ENCODE measurements at places on chromosomes 7 and 10.

GRCh38 chr7:82142263-82142864, 301.2 kb downstream of the CACNA2D1 start:
- DNase-seq: no peak

- no peak for DNase-seq
These were observed 387.3 kb downstream of the TNS3 start for GRCh38 chr7:47194516-47195057.

DNA sequence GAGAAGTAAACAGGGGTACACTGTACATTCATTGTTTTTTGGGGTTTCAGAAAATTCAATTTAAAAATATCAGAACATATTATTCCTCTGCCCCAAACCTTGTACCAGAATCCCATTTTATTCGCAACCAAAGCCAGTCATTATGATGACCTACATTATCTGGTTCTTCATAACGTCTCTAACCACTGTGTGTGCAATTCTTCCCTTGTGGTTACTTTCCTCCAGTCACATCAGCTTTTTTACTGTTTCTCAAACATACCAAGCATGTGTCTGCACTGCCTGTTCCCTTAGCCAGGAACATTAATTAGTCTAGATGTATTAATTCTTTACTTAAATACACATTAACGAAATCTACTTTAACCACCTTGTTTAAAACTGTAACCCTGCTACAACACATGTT, 64.8 kb downstream of the THSD7A start:
- DNase-seq: no peak

GRCh38 chr7:30437823-30438574, 40.6 kb downstream of the NOD1 start:
- no peak for DNase-seq

GRCh38 chr7:37532636-37533035, 84.0 kb upstream of the ELMO1 start:
- DNase-seq: no peak

DNA sequence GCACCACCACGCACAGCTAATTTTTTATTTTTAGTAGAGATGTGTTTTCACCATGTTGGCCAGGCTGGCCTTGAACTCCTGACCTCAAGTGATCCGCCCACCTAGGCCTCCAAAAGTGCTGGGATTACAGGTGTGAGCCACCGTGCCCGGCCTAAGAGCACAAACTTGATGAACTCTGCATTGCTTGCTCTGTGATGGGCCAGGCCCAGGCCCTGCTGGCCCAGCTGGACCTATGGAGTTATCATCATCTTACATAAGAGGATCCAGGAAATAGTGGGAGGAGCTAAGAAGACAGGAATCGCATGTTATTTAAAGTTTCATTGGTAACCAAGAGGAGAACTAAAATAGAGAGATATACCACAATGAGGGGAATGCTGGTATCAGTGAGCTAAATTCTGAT, 86.9 kb downstream of the DAGLB start:
- DNase-seq: no peak

DNA sequence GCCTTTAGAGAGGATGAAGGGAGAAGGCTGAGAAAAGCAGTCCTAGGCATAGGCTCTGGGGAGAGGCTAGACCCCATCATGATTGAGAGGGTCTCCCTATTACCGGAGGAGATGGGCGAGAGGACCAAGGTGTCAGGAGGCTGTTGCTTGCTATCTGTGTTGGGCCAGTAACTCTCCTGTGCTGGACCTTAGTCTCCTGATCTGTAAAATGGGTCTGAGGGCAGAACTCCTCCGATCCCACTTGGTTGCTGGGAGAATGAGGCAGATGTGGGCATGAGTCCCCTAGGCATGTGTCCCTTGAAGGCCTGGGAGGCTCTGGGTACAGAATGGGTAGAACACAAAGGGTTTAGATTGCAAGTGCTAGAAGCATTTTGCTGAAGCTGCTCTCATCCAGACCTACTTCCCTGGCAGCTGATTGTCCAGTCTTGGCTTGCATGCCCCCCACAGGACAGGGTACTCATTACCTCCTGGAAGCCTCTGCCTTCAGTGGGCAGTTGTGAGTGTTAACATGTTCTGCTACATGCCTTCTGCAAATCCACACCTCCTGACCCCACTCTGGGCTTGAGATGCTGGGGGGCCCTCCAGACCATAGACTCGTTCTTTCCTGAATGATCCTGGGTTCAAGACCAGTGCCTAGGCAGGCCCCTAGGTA, 4.4 kb downstream of the ZMIZ1 start:
- no peak for DNase-seq

DNA sequence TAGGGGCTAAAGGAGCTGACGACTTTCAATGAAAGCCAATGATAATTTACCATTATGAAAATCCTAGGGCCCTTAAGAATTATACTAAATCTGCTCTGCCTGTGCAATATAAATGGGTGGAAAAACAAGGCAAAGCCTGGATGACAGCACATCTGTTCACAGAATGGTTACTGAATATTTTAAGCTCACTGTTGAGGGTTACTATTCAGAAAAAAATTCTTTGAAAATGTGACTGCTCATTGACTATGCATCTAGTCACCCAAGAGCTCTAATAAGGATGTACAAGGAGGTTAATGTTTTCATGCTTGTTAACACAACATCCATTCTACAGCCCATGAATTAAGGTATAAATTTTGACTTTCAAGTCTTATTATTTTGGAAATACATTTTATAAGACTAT, 8.9 kb downstream of the DKK1 start:
- no peak for DNase-seq

GRCh38 chr7:150959739-150960734, 18.1 kb downstream of the KCNH2 start:
- DNase-seq: no peak

GRCh38 chr10:58334817-58335305, at the start of gene UBE2D1:
UBE2D1 (plus strand) TSS chr10:58335006; CDS start chr10:58335202, 196 bp downstream.
- peak; percentile 32 for DNase-seq

GRCh38 chr10:42954766-42955492, 121.9 kb upstream of the RET start:
- no peak for DNase-seq

DNA sequence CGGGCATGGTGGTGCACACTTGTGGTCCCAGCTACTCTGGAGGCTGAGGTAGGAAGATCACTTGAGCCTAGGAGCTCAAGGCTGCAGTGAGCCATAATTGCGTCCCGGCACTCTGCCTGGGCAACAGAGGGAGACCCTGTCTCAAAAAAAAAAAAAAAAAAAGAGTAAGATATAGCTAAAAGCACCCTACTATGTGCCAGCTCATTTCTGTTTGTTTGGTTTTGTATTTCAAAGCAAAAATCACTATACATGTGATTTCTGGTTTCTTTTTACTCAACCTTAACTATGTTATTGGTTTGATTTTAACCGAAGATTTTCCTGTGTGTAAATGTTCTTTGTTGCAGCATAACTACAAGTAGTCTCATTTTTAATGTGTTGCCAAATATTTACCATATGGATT, 66.5 kb upstream of the RSBN1L start:
- no peak for DNase-seq

- DNase-seq: no peak
These were observed 67.9 kb downstream of the ATAD1 start for GRCh38 chr10:87750001-87750671.

GRCh38 chr10:95242581-95243317, 48.1 kb downstream of the PDLIM1 start:
- no peak for DNase-seq

DNA sequence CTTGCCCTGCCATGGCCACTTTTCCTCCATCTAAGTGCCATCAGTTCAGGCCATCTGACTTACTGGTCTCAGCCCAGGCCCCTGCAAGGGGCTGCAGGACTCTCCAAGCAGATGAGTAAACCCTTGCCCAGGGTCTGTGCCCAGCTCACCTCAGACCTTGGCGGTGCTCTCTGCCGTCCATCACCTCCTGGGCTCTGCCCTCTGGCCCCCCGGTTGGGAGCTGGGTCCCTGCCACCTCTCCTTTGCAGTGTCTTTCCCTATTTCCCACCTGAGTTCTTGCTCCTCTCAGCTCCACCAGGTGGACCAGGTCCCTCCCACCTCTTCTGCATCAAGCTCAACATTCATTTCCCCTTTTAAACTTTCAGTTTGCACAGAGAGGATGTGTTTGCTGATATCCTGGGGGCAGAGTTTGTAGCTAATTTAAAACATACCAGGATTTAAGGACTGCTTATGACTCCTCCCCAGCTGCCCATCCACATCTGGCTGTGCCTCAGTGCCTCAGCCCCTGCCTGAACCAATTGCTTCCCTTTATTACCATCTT, 135.5 kb downstream of the SLIT1 start:
- DNase-seq: no peak

- no peak for DNase-seq
These were observed 19.8 kb upstream of the CPN1 start for GRCh38 chr10:100101192-100102076.

DNA sequence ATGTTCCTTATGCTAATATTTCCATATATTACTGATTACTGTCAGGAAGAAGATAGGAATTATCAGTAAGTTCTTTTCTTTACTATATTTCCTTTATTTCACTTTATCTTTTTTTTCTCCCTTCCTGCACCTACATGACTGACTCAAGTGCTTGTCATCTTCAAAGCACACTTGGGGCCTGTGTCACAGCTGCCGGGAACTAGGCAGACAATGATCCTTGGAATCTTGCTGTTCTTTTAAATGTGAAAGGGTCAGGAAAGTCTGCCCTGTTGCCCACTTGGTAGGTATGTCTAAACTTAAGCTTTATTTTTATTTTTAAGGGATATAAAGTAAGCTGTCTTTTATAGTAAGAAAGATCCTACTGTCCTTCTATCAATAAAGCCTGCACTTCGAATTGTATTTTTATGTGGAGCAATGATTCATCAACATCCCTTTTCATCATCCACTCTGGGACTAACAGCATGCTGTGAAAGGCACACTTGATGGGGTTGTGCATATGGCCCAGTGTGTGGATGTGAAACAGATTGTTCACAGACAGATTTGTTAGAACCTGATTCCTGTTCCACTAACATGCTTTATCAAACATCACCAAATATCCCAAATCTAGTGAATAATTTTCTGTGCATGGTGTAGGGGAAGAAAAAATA, 556.9 kb downstream of the DNAJB9 start:
- no peak for DNase-seq

GRCh38 chr7:24297362-24297761, 13.4 kb downstream of the NPY start:
- DNase-seq: no peak

DNA sequence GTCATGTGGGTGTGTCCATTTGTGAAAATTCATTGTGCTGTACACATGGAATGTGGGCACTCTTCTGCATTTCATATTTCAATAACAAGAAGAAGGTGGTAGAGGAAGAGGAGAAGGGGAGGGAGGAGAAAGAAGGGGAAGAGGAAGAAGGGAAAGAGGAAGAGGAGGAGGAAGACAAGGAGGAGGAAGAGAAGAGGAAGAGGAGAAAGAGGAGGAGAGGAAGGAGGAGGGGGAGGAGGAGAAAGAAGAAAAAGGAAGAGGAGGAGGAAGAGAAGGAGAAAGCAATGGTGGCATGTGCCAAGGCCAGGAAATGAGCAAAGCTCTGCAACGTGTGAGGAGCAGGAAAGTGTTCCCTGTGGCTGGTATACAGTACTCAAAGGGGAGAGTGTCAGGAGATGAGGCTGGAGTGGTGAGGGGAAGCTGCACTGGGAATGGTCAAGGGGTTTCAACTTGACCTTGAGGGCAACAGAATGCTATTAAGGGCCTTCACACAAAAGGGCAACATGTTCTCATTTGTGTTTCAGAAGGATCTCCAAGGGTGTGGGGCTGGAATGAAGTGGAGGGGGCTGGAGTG, 40.5 kb downstream of the WNT2 start:
- no peak for DNase-seq

- no peak for DNase-seq
These were observed 59.4 kb upstream of the MKI67 start for GRCh38 chr10:128185627-128186026.

- no peak for DNase-seq
These were observed 40.2 kb upstream of the MYL10 start for GRCh38 chr7:101669307-101669706.

DNA sequence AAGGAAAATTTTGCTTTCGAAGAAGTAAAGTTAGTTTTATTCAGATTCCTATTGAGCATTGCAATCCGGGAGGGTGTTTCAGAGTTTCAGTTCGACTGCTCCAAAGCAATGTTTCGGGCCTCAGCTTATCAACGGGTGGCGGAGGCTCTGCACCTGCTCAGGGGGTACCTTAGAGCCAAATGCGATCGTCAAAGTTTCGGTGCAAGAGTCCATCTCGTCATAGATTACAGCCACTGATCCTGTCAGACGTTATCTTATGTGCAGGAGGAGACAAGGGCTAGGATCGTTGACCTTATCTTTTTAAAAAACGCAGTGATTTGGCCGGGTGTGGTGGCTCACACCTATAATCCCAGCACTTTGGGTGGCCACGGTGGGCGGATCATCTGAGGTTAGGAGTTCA, 3.8 kb upstream of the COX19 start:
- DNase-seq: no peak

DNA sequence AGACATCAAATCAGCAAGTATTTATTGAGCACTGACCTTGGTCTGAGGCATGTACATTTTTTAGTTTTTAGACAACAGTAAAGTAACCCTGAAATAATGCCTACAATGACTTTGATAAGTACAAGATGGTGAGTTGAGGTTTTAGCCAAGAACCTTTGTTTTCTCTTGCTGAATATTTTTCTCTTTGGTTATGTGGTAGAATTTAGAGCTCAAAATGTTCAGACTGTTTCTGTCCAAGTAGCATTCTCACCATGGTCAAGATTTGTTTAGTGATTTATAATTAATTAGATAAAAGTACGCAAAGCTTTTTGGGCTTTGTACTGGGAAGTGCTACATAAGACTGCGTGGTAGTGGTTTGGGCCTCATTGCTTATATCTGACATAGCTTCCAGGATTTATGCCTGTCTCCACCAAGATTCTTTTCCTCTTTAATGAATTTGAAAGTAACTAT, 102.4 kb downstream of the KAT6B start:
- no peak for DNase-seq

DNA sequence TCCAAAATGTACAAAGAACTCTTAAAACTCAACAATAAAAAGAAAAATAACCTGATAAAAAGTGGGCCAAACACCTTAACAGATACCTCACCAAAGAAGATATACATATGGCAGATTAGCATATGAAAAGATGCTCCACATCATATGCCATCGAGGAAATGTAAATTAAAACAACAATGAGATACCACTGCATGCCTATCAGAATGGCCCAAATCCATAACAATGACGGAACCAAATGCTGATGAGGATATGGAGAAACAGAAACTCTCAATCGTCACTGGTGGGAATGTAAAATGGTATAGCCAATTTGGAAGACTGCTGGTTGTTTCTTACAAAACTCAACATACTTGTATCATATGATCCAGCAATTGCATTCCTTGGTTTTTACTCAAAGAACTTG, 319.9 kb downstream of the PHTF2 start:
- DNase-seq: no peak

DNA sequence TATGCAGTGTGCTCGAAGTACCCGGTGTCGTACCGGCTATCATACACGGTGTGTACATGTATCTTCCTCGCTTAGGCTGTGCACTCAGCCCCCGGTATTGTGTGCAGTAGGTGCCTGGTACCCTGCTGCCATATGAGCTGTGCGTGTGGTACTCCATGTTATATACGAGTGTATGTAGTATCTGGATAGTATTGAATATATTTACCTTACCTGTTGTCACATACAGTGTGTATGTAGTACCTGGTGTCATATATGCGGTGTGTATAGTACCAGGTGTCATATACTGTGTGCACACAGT, 1.2 kb downstream of the ZMYND11 start:
- no peak for DNase-seq

GRCh38 chr7:82595176-82595575, 151.6 kb upstream of the CACNA2D1 start:
- no peak for DNase-seq

GRCh38 chr10:113767222-113767621, 15.7 kb downstream of the PLEKHS1 start:
- no peak for DNase-seq

- no peak for DNase-seq
These were observed 107.8 kb downstream of the TCERG1L start for GRCh38 chr10:131203456-131204357.

Measured in cerebellar nuclear complex (tissue), 1 donor.